ENCODE measurements at places on chromosomes 7 and 10.

- DNase-seq: no peak
These were observed 113.0 kb upstream of the ANLN start for GRCh38 chr7:36276428-36277248.

DNA sequence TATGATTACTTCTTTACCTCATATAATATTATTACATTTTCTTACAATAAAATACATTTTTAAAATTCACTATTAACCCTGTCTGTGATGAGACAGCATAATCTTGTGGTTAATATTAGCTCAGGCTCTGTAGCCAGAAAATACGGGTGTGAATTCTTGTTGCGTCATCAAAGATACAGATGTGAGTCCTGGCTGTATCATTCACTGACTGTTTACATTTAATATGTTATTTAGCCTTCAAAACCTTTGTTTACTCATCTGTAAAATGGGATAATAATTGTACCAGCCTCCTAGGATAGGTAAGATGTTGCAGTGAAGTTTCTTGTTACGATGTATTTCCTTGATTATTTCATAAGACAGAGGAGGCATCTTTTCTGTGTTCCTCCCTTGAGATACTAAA lies 184.7 kb upstream of the PRPS1L1 start:
- no peak for DNase-seq

DNA sequence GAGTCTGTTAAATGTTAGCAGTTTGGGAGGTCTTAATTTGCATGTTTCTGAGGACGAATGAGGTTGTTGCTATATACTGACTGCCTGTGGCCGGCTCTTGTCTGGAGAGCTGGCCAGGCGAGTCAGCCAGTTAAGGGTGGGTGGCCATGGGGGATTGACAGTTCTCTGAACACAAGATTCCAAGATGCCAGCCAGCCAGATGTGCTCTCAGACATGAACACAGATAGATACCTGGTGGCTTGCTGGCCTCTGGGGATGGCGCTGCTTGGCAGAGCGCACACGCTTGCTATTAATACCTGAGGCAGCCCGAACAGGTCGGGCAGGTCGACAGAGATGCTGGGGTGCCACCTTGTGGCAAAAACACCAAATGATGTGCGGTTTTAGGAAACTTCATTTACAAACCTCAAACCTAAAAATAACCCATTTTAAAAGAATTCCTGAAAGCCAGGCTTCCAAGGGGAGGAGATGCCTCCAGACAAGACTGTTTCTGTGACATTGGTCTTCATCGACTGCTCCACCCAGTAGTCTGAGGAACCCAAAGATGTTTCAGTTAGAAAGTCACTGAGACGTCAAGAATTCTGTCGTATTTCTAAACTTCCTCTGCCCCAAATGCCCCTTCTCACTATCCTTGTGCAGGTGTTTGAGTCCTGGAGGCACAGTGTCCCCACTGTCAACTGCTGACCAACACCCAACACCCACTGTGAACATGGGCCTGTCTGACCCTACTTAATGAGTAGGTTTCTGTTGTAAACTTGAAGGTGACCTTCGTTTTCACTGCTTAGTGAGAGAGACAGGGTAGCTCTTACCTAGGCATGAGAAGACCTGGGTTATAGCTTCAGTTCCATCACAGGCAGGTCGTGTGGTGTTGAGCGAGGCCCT lies 123.4 kb downstream of the NT5C2 start:
- peak; percentile 41 for DNase-seq

- no peak for DNase-seq
These were observed 213.3 kb downstream of the CUX1 start for GRCh38 chr7:102030696-102031095.

DNA sequence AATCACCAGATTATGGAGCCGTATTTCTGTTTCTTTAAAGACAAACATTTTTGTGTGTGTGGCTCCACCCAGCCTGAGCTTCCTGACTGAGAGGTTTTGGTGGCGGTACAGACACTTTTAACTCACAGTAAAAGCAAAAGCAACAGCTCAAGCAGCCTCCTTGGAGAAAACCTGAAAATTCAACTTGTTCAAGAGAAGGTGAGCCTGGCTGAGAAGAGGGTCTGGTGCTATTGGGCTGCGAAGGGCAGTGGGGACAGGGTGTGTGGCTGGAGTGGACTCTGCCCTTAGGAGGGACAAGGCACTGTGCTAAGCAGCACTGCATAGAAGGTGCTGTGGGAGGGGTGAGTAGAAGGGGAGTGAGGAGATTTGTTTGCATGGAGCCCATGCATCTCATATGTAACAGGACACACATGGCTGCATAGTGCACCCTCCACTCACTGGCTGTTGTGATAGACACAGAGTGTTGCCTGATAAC lies at the start of gene GIMAP7:
TSS of gene GIMAP7 (plus strand) at position 125 of the 475 bp plus-strand sequence. CDS start 5,103 bp downstream, outside the sequence.
- peak; percentile 37 for DNase-seq

- no peak for DNase-seq
These were observed 1194.6 kb downstream of the SORCS1 start for GRCh38 chr10:105969884-105970377.

DNA sequence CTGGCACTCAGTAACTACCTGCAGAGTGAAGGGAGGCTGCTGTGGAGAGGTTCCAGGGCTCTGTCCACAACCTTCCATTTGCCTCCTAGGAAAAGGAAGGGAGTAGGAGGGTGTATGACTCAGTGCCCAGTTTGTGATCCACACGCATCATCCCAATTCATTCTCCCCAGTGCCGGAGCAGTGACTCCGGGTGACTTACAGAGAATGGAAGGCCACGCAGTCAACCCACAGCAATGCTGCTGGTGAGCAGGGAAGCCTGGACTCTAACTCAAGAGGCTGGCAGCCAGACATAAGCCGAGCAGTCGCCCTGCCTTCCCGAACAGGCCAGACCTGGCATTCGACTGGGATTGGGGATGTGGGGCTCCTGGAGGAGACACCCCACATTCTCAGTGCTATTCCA lies 139.9 kb downstream of the SH3PXD2A start:
- DNase-seq: no peak

- peak; percentile 78 for DNase-seq
These were observed 9.2 kb downstream of the CLEC2L start for GRCh38 chr7:139532636-139533155.

- DNase-seq: no peak
These were observed 22.5 kb downstream of the PCGF5 start for GRCh38 chr10:91242940-91243339.

DNA sequence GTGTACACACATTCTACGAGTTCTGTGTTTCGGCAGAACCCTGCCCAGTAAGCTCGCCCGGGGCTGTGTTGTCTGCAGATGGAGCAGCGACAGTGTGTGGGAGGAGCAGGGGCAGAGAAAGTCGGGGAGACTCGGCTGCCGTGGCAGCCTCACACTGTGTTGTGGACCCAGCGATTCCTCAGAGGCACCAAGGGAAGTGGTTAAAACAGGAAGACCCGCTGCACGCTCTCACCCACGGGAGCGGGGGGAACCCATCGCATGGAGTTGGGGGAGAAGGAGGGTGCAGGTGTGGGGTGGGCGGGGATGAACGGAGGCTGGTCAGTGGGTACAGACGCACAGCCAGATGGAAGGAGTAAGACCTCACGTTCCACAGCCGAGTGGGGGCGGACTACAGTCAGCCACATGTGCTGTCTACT lies 250.2 kb downstream of the ELFN1 start:
- peak; percentile 58 for DNase-seq

- DNase-seq: no peak
These were observed 10.4 kb downstream of the DMBT1 start for GRCh38 chr10:122570920-122571319.

- peak; percentile 77 for DNase-seq
These were observed 35.1 kb upstream of the DNAH11 start for GRCh38 chr7:21507627-21508343.

GRCh38 chr7:151226560-151226874 lies 488 bp downstream of the ABCF2 start:
- DNase-seq: no peak

GRCh38 chr7:90816511-90817142 lies 220.5 kb downstream of the CDK14 start:
- no peak for DNase-seq

DNA sequence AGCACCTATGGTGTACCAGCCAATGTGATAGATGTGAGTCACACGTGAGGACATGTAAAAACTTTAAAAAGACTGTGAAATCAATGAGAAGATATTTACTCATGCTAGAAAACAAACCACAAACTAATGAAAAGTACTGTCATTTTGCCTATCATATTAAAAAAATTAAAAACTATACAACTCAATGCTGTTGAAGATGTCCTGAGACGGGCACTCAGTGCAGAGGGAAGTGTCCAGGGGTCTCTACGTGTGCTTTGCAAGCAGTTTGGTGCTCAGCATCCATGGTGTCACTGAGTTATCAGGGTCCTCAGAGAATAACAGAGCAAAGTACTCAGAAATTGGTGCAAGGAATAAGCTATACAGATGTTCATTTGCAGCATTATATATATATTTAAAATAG lies 162.3 kb downstream of the HECW1 start:
- DNase-seq: no peak

- DNase-seq: no peak
These were observed 155.7 kb downstream of the PTPRN2 start for GRCh38 chr7:158431941-158432347.

DNA sequence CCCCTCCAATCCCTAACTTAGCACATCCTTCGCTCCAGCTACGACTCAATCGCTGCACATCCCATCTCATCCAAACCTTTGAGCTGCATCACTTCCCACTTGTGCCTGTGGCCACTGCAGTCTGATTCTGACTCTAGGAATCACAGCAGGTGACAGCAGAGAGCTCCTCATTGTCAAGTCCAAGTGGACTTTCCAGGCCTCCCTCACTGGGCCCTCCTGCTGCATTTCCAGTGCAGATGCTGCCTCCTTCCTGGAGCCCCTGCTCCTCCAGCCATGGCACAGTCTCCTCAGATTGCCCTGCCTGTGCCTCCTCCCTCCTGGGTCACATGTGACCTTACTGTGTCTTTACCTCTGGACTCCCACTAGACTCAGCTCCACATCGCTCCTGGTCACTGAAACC lies 157.3 kb downstream of the USP6NL start:
- DNase-seq: no peak

GRCh38 chr10:36057180-36057579 lies 415.1 kb upstream of the FZD8 start:
- no peak for DNase-seq

- DNase-seq: no peak
These were observed 95.0 kb downstream of the ST7 start for GRCh38 chr7:117048114-117048866.

- peak; percentile 0 for DNase-seq
These were observed 952 bp downstream of the DIP2C start for GRCh38 chr10:688312-689120.

- peak; percentile 7 for DNase-seq
These were observed 28.0 kb upstream of the CTTNBP2 start for GRCh38 chr7:117901089-117901797.

GRCh38 chr7:40622941-40623501 lies 488.2 kb downstream of the SUGCT start:
- DNase-seq: no peak

DNA sequence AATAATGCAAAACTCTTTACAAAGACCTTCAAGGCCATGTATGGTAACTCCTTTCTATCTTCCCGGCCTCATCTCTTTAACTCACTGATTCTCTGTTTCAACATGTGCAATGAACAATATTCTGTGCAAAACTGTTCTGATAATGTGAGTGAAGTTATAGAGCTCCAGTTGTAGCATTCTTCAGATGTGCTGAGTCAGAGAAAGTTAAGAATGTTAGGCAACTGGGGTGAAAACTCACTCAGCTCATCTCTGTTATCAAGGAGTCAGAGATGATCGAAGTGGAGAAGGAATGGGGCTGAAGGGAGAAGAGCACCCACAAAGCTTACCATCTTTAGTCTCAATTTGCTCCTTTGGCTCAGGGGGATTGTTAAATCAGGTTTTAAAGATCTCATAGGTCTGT lies 344.7 kb upstream of the NPSR1 start:
- DNase-seq: no peak

- DNase-seq: no peak
These were observed 231.7 kb upstream of the CNTNAP2 start for GRCh38 chr7:145884716-145885514.
